ENCODE measurements at places on chromosomes 16 and 17.
A peak's percentile ranks its signal among the peaks of the same experiment; 100 is the strongest.

DNA sequence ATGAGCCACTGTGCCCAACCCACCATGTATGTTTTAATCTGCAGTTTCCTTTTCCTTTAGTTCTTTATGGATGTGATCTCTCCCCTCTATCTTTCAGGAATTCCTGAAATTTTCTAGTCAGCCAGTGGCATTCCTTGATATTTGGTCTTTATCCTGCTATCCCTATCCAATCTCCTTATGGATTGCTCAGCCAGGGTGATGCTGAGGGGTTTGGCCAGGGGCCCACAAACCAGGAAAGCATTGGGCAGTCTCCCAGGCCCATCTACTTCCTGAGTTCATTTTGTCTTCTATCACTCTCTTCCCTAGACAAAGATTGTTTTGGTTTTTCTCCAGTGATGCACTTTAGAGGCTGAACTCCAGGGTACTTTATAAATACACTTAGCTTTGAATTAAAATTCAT lies 115.9 kb downstream of the KATNIP start:
- no peak for DNase-seq

GRCh38 chr17:72725433-72726068 lies 366.9 kb downstream of the SLC39A11 start:
- peak; percentile 18 for DNase-seq

- no peak for DNase-seq
Observed at GRCh38 chr17:36870720-36870999, 66.6 kb upstream of the LHX1 start.

DNA sequence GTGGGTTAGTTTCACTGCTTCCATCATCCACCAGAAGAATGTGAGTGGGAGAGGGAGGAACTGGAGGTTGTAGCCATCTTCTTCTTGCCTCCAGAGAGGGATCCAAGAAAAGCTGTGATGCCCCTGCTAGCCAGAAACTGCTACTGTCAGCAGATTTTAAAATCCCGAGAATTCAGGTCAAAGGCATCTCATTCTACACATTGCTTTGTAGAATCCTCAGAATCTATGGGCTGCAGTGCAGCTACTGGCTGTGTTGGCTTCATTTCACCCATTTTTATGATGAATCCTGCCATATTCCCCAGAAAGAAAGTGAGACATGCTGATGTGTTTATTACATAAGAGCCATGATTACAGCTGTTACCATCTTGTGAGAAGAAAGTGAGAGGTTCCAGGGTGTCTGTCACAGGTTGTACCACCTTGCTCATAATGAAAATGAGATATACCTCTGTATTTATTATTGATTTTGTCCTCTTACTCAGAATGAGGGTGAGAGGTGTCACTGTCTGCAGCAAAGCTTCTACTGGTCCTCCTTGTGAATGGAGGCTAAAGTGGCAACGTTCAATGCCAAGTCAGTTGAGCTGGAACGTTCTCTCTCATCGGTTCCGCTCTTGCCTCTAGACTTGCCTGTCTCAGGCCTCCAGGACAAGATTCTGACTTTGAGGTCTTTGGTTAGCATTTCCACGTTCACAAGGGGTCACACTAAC lies 50.1 kb upstream of the MYH10 start:
- DNase-seq, result no peak

DNA sequence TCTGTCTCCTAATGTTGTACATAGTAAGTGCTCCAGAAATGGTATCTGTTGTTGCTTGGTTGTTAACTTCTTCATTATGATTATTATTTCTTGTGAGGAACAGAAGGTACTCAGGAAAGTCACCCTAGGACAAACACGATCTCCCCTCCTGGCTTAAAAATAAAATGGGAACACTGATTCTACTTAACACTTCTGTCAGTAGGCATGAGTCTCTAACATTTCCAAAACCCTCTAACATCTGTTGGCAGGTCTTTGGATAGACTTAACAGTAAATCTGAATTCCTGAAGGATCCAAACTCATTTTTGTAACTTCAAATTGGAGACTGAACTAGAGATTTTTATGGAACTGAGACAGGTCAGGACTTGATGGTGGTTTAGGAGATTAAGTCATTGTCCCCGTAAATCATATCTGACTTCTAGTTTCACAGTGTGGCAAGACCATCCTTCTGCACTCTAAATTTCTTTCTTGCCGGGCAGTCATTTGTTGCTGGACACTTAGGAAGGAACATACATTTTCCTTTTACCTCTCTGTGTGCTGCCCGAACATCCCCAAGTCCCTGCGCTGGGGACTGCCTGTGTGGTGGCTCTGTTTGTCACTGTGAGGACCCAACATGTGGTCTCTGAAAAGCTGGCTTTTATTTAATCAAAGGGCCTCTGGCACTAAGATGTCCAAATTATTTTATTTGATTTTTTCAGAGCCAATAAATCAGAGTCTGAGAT lies 149.9 kb downstream of the NPIPB5 start:
- no peak for DNase-seq

DNA sequence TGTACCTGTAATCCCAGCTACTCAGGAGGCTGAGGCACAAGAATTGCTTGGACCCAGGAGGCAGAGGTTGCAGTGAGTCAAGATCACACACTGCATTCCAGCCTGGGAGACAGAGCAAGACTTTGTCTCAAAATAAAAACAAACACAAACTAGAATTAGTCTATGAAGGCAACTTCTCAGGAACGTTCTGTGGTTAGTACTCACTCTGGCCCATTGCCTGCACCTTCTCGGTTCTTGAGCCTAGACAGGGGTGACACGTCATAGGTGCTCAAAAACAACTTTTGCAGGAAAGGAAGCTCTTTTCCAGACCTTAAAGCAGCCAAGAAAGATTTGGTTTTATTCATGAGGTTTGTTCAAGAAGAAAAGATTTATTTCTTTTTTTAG lies 22.3 kb upstream of the CNOT1 start:
- DNase-seq, result no peak

GRCh38 chr17:64393000-64393402 lies 2.3 kb upstream of the PECAM1 start:
- DNase-seq, result no peak

GRCh38 chr17:10628756-10629155 lies 28.4 kb downstream of the MYH3 start:
- no peak for DNase-seq
